Caco-2 (cell line): ENCODE measurements at places on chromosomes 7 and 10. TPM values are rescaled to one million over a fixed set of nuclear protein-coding genes. Genes with fewer than 3 reads are reported as not detected.

GRCh38 chr7:79778786-79779770 lies 325.6 kb upstream of the MAGI2 start:
- no peak overlapping the region for H3K4me3 ChIP-seq
- H3K27ac ChIP-seq = no peak overlapping the region
- no peak for DNase-seq
- no peaks in the 10 kb centered on the region for H3K27me3 ChIP-seq
- H3K4me1 ChIP-seq = no peaks in the 10 kb centered on the region

Gene PDE6C
- total RNA-seq = not detected in 2 replicates

DNA sequence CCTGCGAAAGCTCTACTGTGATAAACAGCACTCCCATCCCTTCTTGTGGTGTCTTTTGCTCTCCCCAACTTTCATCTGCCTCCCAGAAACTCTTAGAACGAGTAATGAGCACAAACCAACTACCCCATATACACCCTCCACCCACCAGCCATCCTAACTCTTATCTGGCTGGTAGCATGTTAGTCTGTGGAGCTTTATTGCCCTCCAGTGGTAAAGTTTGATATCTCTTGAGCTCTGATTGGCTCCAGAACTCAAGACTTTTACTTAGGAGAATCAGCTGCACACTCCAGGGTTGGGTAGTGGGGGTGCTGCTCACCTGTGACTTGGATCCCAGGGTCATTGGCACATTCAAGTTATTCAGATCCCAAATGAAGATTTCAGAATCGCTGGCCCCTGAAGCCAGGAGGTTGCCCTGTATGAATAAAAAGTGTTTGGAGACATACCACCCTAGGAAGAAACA lies 10.9 kb downstream of the SEC31B start:
- peaks cover 20% of the 10 kb centered on the region for H3K4me1 ChIP-seq
- no peaks in the 10 kb centered on the region for H3K27me3 ChIP-seq

Gene PON3
- total RNA-seq = 13.4 and 15.0 TPM in 2 replicates

GRCh38 chr10:30840395-30841050 lies 191.1 kb downstream of the ZNF438 start:
- DNase-seq = no peak
- H3K27ac ChIP-seq = no peak overlapping the region
- no peaks in the 10 kb centered on the region for H3K27me3 ChIP-seq
- no peaks in the 10 kb centered on the region for H3K4me1 ChIP-seq
- no peaks in the 10 kb centered on the region for H3K36me3 ChIP-seq

Gene HMX2
- total RNA-seq = 1.4 and 1.7 TPM in 2 replicates

GRCh38 chr10:129602938-129603535 lies 136.0 kb downstream of the MGMT start:
- H3K4me1 ChIP-seq = no peaks in the 10 kb centered on the region
- no peak for DNase-seq
- no peak overlapping the region for H3K27ac ChIP-seq
- no peak overlapping the region for H3K4me3 ChIP-seq

- no peaks in the 10 kb centered on the region for H3K4me1 ChIP-seq
- no peaks in the 10 kb centered on the region for H3K27me3 ChIP-seq
- H3K27ac ChIP-seq = no peak overlapping the region
- no peak overlapping the region for H3K4me3 ChIP-seq
Observed at GRCh38 chr7:112414855-112415490, 35.3 kb upstream of the IFRD1 start.

- H3K27me3 ChIP-seq = no peaks in the 10 kb centered on the region
- H3K4me3 ChIP-seq = no peak overlapping the region
- DNase-seq = no peak
- H3K36me3 ChIP-seq = no peaks in the 10 kb centered on the region
Observed at GRCh38 chr10:131177431-131178327, 133.8 kb downstream of the TCERG1L start.

- no peak for DNase-seq
- H3K36me3 ChIP-seq = no peaks in the 10 kb centered on the region
- no peak overlapping the region for H3K27ac ChIP-seq
- no peaks in the 10 kb centered on the region for H3K27me3 ChIP-seq
- H3K4me3 ChIP-seq = no peak overlapping the region
- H3K4me1 ChIP-seq = 0 out of 2 replicates have a peak, but pooled peaks cover 4% of the 10 kb centered on the region
Observed at GRCh38 chr7:4667776-4668509, 14.2 kb upstream of the FOXK1 start.

Gene GPAM
- 40.2 and 44.4 TPM in 2 replicates for total RNA-seq

GRCh38 chr10:58618158-58618676 lies 105.5 kb downstream of the BICC1 start:
- peak; percentile 39 for DNase-seq
- H3K27ac ChIP-seq = peak overlapping the region; percentile 4
- no peaks in the 10 kb centered on the region for H3K4me1 ChIP-seq

DNA sequence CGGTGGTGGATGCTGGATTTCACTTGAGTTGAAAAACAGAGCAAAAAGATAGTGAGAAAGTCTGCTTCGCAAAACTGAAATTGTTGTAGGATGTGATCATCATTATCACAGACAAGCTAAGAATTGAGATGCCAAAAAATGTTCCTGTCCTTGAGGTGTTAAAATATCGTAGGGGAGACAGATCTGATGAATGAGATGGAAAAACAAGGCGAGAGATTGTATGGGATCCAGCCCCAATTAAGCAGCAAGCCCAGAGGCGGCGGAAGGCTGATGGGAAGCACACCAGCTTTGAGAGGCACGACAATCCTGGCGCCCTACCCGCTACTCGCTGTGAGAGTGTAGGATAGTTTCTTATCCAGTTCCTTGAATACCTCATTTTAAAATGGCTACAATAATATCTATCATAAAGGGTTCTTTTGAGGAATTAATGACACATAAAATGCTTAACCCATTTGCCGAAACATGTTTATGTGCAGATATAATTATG lies 131.1 kb upstream of the PTN start:
- DNase-seq = no peak
- no peaks in the 10 kb centered on the region for H3K36me3 ChIP-seq
- no peaks in the 10 kb centered on the region for H3K4me1 ChIP-seq
- no peak overlapping the region for H3K4me3 ChIP-seq
- no peaks in the 10 kb centered on the region for H3K27me3 ChIP-seq

Gene TMEM178B
- total RNA-seq = 0.02 and 0.11 TPM in 2 replicates

Gene FAM20C
- total RNA-seq = 34.0 and 37.6 TPM in 2 replicates

- no peaks in the 10 kb centered on the region for H3K36me3 ChIP-seq
- H3K27me3 ChIP-seq = no peaks in the 10 kb centered on the region
- no peak for DNase-seq
- H3K27ac ChIP-seq = no peak overlapping the region
- no peak overlapping the region for H3K4me3 ChIP-seq
Observed at GRCh38 chr7:109964780-109965179, 1126.1 kb upstream of the LRRN3 start.

Gene COMMD3
- total RNA-seq = 50.7 and 55.4 TPM in 2 replicates

Gene EPO
- total RNA-seq = 0.72 and 1.1 TPM in 2 replicates

DNA sequence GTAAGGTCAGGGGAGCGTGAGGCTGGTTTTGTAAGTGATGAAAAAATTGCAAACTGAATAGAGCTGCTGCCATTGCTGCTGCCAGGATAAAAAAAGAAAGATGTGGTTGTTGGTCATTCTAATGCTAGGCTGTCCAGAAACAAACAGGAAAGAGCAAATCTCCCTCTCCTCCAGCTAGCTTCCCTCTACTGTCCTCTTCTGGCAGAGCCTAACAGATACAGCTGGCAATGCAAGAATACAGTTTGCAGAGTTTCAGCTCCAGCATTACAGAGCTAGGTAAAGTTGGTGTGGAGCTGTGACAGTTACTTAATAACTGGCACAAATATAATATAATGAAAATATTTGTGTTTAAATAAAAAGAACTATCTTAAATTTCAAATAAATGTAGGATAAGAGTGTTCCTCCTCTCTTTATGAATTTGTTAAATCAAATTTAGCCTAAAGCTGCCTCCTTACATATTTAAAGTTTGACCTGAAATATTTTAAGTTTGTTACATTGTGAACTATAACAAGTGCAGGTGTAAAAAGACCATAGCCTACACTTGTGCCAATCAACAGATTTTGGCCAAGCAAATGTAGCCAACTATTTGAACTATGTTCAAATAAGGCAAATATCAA lies 407.7 kb downstream of the SH2D4B start:
- no peaks in the 10 kb centered on the region for H3K4me1 ChIP-seq
- DNase-seq = peak; percentile 10
- H3K27ac ChIP-seq = no peak overlapping the region

GRCh38 chr7:115346685-115347084 lies 424.8 kb downstream of the MDFIC start:
- no peaks in the 10 kb centered on the region for H3K36me3 ChIP-seq
- H3K27ac ChIP-seq = no peak overlapping the region
- H3K4me1 ChIP-seq = no peaks in the 10 kb centered on the region
- H3K4me3 ChIP-seq = no peak overlapping the region
- no peaks in the 10 kb centered on the region for H3K27me3 ChIP-seq
- no peak for DNase-seq

DNA sequence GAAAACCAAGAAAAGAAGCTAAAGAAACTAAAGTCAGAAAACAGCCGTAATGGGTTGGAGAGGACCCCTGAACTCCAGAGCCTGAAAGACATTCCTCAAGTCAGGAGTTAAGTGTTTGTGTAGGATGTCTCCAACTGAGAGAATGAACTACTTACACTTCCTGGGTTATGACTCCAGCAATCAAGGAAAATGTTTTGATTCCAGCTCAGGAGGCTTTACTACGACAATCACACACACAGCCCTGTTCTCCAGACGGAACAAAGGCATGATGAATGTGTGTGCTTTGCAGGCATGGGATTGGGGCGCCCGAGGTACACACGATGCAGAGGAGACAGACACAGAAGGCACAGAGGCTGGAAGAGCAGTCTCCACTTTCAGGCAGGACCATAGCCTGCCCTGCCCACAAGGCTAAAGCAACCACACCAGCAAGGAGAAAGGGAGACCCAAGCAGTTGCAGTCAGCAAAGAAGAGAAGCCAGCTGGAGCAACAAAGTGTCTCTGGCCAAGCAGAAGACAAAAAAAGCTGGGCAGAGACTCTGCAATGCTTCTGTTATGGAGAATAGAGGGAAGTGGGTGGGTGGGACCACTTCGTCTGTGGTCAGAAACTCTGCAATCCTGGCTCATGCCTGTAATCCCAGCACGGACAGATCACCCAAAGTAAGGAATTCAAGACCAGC lies 89.1 kb downstream of the GRB10 start:
- H3K27me3 ChIP-seq = no peaks in the 10 kb centered on the region
- DNase-seq = no peak
- no peak overlapping the region for H3K27ac ChIP-seq

- no peak overlapping the region for H3K27ac ChIP-seq
- no peaks in the 10 kb centered on the region for H3K4me1 ChIP-seq
- no peak overlapping the region for H3K4me3 ChIP-seq
Observed at GRCh38 chr7:39525926-39526325, 40.3 kb upstream of the YAE1 start.

Gene ADRA2A
- 0.67 and 0.70 TPM in 2 replicates for total RNA-seq

- no peaks in the 10 kb centered on the region for H3K36me3 ChIP-seq
- peak overlapping the region; percentile 19 for H3K27ac ChIP-seq
- no peak for DNase-seq
- H3K27me3 ChIP-seq = no peaks in the 10 kb centered on the region
Observed at GRCh38 chr10:86411281-86411841, 44.8 kb upstream of the GRID1 start.

Gene ITGB8
- 3.2 and 4.6 TPM in 2 replicates for total RNA-seq

Gene BTBD16
- total RNA-seq = not detected in 2 replicates
